CD4-positive, alpha-beta T cell treated with Interleukin-21 for 1 hour (primary cell): ENCODE measurements at places on chromosomes 11 and 22.

- no peak for DNase-seq
These were observed 39.8 kb downstream of the ARFGAP2 start for GRCh38 chr11:47136921-47137320.

- no peak for DNase-seq
These were observed 182.5 kb downstream of the CSNK2A3 start for GRCh38 chr11:11170352-11171084.

DNA sequence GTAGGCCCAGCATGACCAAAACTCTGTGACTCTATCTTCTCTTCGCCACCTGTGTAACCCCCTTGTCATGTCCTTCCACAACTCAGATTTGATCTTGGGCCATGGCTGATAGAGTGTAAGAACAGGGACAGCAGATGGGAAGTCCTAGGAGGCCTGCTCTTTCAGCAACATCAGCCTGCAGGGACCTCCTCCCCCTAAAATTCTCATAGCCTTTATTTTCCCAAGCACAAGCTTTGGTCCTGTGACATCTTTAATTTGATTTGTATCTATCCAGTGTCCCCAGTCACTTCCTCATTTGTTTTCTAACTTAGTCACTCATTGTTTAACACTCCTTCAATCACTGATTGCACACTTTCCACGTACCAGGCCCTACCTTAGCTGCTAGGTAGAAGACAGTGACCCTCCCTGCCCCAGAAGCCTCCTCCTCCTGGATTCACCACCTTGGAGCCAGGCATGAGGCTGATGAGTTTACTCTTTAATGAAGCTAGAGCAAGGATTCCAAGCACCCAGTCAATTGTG is 5.3 kb downstream of the UBQLN3 start:
- DNase-seq, result no peak

GRCh38 chr11:57357856-57358255 is 19.7 kb downstream of the P2RX3 start:
- no peak for DNase-seq

DNA sequence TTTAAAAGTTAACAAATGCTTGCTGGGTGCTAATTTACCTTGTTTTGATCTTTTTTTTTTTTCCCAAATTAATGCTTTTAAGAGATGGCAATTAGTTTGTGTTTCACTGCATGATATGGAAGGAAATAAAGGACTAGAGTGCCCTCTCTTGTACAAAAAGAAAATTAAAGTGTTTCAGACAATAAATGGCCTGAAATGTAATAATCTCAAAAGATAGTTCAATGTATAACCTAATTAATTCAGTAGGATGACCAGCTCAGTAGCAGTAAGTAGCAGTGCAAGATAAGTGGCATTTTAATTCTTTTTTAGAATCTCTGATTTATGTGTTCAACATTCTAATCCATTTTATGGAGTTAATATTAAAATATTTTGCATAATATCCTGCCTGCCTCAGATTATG is 39.9 kb upstream of the MYO18B start:
- DNase-seq, result no peak

DNA sequence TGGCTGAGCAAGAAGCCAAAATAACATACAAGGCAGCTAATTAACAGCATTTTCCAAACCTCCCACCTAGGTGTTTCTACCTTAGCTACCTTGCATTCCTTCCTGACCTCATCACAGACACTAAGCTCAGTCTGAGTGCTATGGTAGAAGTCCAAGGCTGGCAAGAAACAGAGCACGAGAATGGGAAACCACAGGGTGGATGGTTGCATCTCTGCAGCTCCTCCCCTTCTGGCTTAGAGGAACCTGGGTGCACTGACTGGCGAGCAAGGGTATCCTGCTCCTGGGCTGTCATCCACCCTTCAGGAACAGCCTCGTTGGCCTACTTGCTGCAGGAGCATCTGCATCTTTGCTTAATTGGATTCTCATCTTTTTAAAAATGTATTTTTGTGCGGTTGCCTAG is 73.1 kb upstream of the KIRREL3 start:
- DNase-seq, result no peak

DNA sequence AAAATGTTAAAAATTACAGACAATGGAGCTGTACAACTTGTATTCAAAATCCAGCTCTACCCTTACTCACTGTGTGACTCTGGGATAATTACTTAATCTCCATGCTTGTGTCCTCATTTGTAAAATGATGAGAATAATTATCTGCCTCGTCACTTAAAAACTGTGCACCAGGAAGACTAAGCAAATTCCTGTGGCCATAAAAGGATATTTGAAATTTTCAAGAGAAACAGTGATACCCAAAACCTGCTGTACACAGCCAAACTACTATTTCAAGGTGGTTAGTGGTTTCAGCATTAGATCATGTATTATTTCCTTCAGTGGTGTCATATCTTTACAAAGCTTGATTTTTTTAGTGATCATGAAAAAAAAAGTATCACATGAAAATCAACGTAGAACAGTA is 136.9 kb downstream of the METTL15 start:
- no peak for DNase-seq

DNA sequence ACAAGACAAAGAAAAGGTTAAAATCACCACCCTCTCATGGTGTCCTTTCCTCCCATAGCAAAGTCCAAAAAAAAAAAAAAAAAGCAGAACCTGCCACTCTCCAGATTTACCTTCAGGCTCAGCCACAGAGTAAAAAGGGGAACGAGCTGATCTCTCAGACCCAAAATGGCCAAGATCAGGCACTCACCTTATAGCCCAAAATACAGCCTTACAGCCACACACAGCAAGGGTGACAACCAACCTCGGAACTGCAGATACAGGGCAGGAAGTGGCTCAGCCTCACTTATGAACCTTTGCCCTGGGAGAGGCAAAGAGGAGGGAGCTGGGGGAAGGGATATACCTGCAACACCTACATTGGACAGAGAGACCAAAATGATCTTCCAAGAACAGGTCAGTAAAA is 4.5 kb downstream of the FHIP1B start:
- peak; percentile 30 for DNase-seq

DNA sequence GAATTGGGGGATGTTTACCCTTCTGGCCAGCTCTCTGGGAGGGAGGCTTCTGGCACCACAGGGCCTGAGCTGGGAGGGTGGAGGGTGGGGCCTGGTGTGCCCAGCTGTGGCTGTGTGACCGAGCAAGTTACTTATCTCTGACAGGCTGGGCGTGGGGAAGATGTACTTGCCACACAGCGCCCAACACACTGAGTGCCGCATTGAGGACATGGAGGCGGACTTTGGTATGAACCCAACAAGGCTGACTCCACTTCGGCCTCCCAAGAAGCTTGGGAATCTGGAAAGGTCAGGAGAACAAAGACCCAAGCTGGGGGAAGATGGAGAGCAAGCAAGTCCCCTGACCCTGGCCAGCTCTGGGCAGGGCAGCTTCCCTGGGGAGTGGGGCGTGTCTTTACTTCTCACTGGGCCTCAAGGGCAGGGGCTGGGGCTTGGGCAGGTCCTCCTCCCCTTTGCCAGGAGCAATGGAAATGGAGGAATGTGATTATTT is 2.4 kb upstream of the MGAT3 start:
- DNase-seq, result no peak

DNA sequence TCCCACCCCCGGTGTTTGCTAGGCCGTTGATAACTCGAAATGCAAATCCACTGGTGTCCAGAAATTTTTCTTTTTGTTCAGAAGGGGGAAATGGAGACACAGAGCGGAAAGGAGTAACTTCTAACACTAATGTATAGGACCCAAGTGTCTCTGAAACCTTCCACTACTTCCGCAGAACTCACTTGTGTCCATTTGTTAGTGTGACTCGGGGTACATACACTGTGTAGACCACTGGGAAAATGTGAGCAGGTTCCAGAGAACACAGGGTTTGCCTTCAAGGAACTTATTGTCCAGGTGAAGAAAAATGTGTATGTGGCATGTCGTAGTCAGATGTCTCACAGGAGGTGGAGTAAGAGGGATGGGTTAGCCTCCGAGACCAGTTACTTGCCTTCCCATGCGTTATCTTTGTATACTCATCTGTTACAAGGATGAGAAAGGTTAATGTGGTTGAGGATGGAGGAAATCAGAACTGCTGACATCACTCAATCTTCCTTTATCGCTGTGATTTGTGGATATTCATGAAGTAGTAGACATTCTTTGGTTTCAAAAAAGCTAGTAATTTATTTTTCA is 857 bp downstream of the ARCN1 start:
- peak; percentile 63 for DNase-seq
